Activated T-cell treated with anti-CD3 and anti-CD28 coated beads for 4 hours (primary cell): ENCODE measurements at places on chromosomes 2 and 18.
A peak's percentile ranks its signal among the peaks of the same experiment; 100 is the strongest.

DNA sequence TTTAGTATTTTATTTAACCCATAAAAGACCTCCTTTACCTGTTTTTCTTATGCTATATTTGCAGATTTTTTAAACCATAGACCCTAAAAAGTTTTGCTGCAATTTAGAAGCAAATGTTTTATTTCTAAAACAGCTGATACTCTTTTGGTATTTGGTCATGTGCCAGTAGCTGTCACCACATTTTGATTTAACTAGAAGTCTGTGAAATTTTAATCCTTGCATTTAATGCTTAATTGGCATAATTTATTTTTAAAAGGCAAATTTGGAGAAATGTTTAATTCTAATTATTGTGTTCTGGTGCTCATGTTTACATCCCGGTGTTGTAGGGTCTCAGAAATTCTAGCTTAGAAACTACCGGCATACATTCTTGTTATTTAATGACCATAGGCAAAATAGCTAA is 111.8 kb downstream of the TTC27 start:
- no peak for DNase-seq

DNA sequence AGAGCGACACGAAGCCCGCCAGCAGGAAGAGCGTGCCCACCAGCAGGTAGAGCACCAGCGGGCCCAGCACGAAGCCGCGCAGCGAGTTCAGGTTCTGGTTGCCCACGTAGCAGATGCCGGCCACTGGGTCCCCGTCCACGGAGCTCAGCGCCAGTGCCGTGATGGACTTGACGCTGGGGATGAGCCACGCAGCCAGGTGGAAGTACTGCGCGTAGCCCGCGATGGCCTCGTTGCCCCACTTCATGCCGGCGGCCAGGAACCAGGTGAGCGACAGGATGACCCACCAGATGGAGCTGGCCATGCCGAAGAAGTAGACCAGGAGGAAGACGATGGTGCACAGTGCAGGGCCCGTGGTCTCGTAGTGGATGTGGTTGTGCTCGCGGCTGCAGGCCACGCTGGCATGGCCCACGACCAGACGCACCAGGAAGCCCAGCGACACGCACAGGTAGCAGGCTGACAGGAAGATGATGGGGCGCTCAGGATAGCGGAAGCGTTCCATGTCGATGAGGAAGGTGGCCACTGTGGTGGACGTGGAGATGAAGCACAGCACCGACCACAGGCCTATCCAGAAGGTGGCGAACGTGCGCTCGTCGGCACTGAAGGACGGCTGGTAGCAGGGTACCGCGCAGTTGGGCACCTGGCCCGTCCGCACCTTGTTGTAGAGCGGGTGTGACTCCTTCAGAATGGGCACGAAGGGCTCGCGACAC is 2.1 kb downstream of the FZD5 start:
- no peak for DNase-seq

GRCh38 chr2:223700221-223700620 is 98.1 kb upstream of the SCG2 start:
- DNase-seq = no peak

DNA sequence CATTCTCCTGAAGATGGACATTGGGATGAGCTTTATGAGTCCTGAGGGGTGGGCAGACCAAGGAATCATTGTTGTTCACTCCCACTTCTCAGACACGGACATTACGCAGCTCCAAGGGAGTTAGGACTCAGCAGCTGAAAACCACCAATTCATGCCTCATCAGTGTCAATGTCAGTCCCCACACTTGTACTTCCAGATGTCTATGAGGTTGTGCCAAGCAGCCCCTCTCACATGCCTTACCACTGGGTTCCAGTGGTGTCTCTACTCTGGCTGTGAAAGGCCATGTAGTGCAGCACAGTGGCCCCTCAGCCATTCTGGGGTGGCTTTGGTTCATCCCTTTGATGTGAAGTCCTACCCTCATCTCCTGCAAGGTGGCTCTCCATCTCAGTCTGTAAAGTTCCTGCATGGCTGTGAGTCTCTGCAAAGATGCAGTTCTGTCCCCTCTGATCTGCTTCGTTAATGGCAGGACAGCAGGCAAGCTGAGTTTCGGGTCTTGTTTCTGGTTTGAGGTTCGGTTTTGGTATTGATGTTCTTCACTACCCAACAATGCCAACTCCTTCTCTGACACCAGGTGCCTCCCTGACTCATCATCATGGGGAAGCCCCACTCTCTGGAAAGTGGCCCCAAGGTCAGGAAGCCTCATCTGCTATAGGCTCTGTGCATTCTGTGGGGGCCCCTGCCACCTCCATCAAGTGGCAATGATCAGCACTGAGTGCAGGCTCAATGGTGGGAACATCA is 14.0 kb upstream of the COL6A3 start:
- DNase-seq = peak; percentile 66

DNA sequence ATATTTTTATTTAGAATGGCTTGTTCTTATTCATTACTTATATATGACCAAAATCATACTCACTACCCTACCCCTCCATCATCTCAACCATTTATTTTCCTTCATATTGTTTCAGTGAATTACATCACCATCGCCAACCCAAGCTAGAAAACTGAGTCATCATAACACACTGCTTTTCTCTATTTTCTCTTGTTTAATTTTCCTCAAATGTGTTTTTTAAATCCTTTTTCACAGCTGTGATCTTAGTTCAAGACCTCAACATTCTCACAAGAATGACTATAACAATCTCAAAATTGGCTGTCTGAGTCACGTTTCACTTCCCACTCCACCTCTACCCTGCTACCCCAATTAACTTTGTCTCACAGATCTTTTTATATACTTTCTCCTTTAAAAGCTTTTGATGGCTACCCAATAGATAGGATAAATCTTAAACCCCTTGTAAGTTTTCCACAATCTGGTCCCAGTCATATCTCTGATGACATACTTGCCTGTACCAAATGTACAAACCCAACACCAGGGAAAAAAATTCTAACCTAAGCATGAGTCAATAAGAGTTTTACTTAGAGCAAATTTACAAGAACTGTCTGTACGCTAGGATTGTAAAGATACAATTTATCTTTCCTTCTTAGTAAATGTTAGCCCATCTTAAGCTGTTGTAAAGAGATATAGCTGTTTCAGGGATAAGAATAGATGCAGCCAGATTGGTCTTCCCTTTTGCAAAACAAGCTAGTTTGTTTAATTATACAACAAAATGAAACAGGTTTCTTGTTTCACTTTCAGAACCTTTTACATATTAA is 635.1 kb upstream of the SLC39A10 start:
- DNase-seq = no peak

GRCh38 chr18:31192086-31192776 is 29.6 kb upstream of the DSC1 start:
- no peak for DNase-seq

GRCh38 chr2:61763605-61764034 is 90.2 kb downstream of the FAM161A start:
- no peak for DNase-seq
